NK-92 treated with Interleukin-12 subunit alpha and Interleukin-12 subunit beta, amount 100 ng/mL, for 24 hours (cell line): ENCODE measurements at places on chromosomes 2 and 18.

- no peak for DNase-seq
These were observed 131.6 kb downstream of the VAPA start for GRCh38 chr18:10045296-10045891.

DNA sequence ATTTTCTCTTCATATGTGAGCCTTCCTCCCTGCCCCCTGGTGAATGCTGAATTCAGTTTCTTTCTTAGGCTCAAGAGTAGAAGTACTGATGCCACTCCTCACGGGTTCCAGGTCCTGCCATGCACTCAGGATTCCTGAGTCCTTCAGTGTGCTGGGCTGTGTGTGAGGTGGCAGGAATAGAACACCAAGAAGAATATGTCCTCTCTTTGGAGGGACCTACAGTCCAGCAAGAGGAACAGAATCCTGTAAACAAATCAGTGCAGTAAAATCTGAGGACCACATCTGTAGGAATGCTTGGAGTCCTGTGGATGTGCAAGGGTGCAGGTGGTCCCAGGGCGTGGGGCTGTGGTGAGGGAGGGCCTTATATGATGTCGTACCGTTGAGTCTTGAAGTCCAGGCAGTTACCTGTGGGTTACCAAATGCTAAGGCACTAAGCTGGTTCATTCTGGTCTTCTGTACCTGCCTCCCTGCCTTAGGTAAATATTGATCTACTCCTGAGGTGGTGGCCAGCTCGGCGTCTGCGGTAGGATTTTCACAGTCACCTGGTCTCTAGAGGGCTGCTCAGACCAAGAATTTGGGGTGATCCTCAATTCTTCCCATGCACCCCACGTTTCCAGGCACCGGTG is 5.5 kb downstream of the ASAP2 start:
- DNase-seq: no peak

GRCh38 chr2:17506736-17507616 is 11.3 kb downstream of the RAD51AP2 start:
- DNase-seq: no peak

GRCh38 chr2:7950035-7950612 is 731.7 kb upstream of the ID2 start:
- DNase-seq: no peak

GRCh38 chr2:26461601-26462023 is 16.3 kb downstream of the OTOF start:
- DNase-seq: no peak

- no peak for DNase-seq
These were observed 142.0 kb upstream of the APCDD1 start for GRCh38 chr18:10312326-10313015.

DNA sequence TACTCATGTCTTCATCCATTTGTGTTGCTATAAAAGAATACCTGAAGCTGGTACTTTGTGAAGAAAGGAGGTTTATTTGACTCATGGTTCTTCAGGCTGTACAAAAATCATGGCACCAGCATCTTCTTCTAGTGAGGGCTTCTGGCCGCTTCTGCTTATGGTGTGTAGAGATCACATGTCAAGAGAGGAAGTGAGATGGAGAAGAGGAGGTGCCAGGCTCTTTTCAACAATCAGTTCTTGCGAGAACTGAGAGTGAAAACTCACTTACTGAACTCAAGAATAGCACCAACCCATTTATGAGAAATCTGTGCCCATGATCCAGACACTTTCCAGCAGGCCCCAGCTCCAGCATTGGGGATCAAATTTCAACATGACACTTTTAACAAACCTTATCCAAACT is 30.0 kb upstream of the BARD1 start:
- no peak for DNase-seq

GRCh38 chr2:224650815-224651439 is 65.2 kb downstream of the CCDC195 start:
- no peak for DNase-seq

DNA sequence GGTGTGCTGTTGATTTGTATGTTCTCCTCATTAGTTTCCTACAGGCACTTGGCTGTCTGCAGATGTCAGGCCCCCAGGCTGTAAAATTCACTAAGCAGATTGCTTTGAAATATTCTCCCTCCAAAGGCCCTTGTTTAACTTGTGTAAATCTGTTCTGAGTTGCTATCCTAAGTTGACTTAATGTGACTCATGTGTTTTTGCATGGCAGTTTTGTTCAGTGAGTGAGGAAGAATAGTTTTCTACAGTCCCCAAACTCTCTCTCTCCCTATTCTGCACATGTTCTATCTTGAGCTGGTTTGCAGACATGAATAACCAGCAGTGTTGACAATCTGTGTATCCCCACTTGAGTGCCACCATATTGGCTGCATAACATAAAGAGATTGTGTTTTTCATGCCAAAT is 1005.4 kb upstream of the DDX18 start:
- no peak for DNase-seq

DNA sequence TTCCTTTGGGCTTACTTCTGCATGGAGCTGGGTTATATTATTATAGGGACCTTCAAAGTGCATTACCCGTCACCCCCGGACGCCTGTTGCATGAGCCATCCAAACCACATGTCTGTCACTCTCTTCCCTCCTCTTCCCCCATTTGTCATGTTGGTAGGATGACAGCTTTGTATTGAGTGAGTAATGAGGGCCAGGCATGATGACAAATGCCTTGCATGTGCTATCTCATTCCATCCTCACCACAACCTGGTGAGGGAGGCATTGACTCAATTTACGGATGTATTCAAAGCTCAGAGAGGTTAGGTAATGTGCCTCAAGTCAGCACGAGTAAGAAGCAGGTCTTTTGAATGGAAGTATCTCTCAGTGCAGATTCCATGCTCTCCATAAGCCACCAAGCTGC is 510.5 kb upstream of the TNP1 start:
- DNase-seq: no peak

DNA sequence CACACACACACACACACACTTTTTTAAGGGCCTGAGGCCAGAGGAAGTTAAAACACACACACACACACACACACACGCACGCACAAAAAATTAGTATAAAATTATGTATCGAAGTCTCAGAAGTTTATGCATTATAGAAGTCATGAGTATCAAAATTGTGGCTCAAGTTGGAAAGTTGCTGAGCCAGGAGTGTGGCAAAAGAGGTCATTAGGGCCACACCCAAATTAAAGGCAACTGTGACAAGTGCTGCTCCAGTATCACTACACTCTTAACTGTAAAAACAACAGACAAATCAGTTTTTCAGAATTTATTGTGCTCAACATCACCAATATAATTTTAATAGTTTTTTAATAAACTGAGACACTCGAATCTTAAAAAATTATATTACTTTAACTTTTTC is 36.9 kb downstream of the YWHAQ start:
- DNase-seq: no peak

- no peak for DNase-seq
These were observed 139.5 kb upstream of the RND3 start for GRCh38 chr2:150626934-150627411.

GRCh38 chr2:157911246-157911645 is 35.1 kb upstream of the ACVR1 start:
- no peak for DNase-seq

DNA sequence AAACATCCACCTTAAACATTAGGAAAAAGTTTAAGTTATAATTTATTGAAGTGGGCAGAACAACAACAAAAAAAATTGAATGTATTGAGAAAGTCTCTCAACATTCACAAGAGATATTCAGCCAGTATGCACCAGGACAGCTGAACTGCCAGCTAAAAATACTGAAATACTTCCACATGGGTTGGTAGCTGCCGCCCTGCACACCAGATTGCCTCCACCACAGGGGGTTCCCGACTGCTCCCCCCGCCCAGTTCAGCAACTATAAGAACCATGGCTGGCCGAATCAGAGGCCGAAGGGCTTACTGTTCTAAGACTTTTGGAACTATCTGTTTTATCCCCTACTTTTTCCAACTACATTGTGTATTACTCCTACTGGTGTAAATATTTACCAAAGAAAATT is 150.0 kb upstream of the LRP1B start:
- DNase-seq: no peak

GRCh38 chr18:1658908-1659566 is 754.4 kb downstream of the ADCYAP1 start:
- DNase-seq: no peak

DNA sequence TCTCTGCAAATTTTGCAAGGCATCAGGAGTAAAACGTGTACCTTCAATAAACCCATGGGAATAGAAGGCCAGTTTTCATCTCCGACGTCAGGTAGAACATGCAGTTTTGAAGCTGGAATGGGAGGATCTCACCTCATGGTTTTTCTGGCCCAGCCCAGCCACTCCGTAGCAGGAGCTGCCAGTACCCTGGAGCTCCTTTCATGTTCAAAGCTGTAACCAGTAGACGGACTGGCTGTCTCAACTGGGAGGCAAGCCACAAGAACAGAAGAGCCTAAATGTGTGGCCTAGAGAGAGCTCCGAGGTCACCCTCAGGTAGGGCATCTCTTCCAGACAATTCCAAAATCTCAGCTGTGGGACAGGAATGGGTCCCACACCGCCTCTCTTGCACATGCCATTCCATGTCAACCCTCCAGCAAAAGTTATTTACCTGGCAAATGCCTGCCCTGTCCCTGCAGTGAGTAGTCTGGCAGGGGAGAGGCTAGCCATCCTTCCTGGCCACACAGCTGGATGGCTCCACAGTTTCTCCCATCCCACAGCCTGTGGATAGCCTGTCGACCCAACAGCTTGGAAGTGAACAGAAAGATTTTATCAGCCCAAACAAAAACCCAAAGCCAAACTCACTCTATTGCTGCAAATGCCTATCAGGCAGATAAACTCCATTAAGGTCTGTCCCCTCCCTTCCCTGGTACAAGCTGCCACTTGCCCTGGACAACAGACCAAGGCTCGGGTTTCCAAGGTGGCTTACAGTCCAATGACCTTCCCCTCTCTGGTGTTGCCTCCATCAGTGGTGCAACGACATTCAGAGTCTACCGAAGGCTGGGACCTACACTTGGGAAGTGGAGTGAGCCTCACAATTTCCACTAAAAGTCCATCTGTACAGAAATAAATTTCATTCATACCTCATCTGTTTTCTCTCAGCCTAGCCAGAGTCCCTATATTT is 27.8 kb downstream of the CRACDL start:
- DNase-seq: no peak

GRCh38 chr2:177314194-177314593 is 49.7 kb upstream of the NFE2L2 start:
- no peak for DNase-seq

- DNase-seq: no peak
These were observed 8.7 kb downstream of the CYP26B1 start for GRCh38 chr2:72138921-72139381.

- no peak for DNase-seq
These were observed 6.4 kb upstream of the SPATS2L start for GRCh38 chr2:200300065-200300464.

GRCh38 chr2:11808016-11808400 is 61.6 kb downstream of the LPIN1 start:
- DNase-seq: no peak

DNA sequence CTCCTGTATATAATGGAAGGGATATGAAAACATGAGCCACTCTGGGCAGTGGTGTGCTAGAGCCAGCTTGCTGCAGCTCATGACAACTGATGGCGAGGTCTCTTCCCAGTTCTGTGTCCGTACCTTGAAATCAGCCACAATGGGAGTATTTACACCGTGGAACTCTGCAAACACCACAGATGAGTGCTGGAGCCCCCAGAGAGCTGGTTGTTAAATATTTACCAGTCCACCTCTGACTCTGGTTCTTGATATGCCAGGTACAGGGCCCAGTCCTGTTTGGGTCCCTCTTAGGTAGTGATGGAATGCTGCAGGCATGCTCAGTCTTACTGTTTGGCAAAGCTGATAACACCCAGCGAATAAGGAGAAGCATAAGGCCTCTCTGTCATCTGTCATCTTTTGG is 116.1 kb upstream of the GLI2 start:
- DNase-seq: no peak

GRCh38 chr2:202763916-202764315 is 107.7 kb downstream of the ICA1L start:
- DNase-seq: no peak

GRCh38 chr2:236982693-236983455 is 102.8 kb upstream of the COPS8 start:
- no peak for DNase-seq

GRCh38 chr18:77087393-77088141 is 45.0 kb downstream of the MBP start:
- no peak for DNase-seq

DNA sequence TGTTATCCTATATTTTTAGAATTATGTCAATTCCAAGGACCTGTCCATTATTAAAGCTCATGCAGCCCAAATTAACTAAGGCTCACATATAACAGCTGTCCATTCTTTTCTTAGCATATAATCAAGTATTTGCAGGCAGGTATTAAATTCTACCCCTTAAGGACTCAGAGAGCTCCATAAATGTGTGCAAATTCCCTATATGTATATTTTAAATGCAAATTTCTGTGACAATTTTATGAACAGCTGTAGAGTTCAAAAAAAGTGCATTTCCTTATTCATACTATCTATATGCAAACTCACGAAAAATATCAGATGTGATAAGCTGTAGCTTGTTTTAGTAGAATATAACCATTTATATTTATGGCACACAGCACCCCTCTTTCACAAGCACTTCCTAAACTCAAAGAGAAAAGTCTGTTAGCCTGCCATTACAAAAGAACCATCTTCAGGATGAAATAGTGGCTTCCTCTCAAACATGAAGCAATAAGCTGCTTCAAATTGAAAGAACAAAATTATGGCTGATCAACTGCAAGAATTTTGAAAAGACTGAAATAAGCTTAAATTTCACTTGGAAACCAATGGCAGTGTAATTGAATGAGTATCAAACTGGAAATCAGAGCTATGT is 155.0 kb upstream of the REG3G start:
- no peak for DNase-seq

DNA sequence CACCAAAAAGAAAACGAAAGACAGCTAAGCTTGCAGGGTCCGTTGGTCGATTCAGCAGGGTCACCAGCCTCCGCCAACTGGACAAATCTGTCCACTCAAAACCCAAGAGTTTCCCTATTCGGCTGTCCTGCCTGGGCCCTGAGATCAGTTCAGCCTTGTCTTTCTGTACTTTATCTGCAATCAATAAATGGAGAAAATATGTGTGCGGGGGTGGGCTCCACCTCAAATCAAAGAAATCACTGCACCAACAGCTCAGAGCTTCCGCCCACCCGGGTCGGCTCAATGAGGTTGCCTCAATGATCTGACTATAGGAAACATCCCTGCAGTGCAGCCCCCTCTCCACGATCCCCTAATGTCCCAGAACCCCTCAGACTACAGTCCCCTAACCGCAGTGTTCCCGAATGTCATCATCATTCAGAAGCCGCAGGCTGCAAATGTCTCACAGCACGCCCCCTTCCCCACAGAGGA is 447 bp downstream of the GGCX start:
- peak; percentile 38 for DNase-seq

- no peak for DNase-seq
These were observed 186.3 kb downstream of the CALCRL start for GRCh38 chr2:187261705-187262104.

- peak; percentile 29 for DNase-seq
These were observed 13.5 kb upstream of the ZAP70 start for GRCh38 chr2:97699765-97700444.
